EH (cell line): ENCODE measurements at places on chromosomes 7 and 10.

GRCh38 chr10:62047960-62048383 lies 146.5 kb downstream of the ARID5B start:
- peak; percentile 49 for DNase-seq

DNA sequence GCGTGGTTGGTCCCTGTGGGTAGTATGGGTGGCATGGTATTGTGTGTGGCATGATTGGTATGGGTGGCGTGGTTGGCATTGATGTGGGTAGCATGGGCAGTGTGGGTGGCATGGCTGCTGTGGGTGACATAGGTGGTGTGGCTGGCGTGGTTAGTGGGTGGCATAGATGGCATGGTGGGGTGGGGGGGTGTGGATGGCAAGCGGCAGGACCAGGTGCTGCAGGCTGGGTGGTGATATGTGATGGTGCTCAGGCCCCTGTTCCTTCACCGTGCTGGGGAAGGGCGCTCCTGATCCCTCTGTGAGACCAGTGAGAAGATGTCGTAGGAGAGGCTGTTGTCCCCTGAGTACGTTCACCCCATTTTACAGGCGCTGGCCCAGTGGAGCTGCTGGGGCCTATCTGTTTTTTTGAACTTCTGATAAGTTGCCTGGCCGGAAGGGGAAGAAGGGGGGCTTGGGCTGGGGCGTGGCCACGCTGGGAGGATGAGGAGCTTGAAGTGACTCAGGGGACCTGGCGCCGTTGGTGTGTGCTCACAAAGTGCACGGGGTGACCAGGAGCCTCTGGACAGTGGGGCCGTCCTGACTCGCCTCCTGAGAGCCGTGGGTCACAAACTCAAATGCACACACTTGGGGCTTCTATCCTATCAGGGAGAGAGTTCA lies 17.5 kb downstream of the INPP5A start:
- DNase-seq = no peak

DNA sequence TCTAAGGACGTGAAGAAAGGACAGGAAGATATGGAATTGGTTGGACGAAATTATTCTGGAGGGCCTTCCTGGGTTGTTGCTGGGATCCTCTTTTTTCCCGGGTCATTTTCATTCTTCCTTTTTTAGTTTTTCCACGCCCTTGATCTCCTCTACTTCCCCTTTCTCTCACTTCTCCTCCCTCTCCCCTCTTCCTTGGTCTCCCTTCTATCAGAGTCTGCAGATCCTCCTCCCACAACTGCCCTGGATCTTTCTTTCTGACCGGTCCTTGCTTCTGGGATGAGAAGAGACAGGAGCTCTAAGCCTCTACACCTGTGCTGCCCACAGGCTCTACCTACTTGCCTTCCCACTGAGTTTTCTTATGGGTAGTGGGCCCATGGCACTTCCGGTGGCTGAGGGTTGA lies 103.7 kb upstream of the RELN start:
- no peak for DNase-seq

DNA sequence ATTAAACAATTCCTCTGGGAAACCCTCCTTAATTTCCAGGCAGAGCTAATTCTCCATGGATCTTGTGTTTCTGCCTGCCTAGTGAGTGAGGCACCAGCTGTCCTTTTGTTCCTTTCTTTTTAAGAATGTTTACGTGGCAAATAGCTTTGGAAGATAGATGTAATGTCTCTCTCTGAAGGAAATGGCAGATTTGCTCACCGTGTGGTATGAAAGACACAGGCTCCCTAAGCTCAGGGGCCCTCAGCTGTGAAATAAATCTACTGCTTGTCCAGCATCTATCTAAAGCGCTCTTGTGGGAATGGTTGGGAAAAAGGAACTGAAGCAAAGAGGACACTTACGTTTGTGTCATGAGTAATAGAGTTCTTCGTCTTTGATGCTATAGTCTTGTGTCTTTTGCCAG lies 64.6 kb downstream of the FAS start:
- no peak for DNase-seq

GRCh38 chr10:122152544-122152943 lies 118.6 kb upstream of the BTBD16 start:
- peak; percentile 70 for DNase-seq

GRCh38 chr10:31912898-31913850 lies 15.5 kb downstream of the ARHGAP12 start:
- peak; percentile 56 for DNase-seq

- DNase-seq = no peak
Measured at GRCh38 chr7:91974066-91974465, 33.4 kb downstream of the AKAP9 start.

DNA sequence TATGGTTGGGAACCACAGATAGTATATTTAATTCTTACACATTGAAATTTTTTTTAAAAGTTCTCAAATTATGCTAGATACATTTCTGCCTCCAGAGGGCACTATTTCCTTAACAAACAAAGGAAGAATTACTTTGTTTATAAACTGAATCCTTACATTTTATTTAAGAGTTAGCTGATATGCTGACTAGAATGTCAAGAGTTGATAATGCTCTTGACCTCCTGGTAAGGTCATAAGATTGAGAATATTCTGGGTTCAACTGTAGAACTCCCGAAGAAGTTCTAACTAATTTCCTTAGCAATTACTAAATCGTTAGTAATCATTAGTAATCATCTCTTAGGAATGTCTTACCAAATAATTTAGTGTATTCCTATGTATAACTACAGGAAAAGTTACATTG lies 95.3 kb upstream of the CYP26C1 start:
- DNase-seq = peak; percentile 59

GRCh38 chr10:30411263-30411662 lies 22.7 kb upstream of the MAP3K8 start:
- no peak for DNase-seq

DNA sequence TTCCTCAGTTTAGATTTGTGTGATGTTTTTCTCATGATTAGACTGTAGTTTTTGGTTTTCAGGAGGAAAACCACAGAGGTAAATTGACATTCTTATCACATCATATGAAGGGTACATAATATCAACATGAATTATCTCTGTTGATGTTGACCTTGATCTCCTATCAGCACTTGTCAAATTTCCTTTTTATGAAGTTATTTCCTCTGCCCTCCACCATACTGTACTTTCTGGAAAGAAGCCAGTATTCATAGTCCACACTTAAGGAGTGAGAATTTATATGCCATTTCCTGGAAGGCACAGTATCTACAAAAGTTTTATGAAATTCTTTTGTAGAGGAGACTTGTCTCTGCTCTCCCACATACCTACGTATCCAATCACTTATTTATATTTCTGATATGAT lies 807.2 kb upstream of the MBL2 start:
- no peak for DNase-seq

- no peak for DNase-seq
Measured at GRCh38 chr7:121442845-121443244, 46.7 kb upstream of the FAM3C start.

DNA sequence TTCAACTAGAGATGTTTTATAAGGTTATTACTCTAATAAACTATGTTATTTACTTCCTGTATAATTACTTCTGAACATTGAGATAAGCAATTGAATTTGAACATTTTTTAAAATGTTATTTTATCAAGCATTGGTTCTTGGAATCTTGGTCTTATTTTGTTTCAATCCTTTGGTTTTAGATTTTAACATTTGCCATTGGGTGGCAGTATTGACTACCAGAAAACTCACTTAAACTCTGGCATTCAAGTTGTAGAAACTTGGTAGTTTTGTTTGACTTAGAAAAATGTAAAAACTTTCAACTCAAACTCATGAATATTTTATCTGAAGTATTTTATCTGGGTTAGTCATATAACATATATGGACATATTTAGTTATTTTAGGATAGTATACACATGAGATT lies 48.1 kb downstream of the ATRNL1 start:
- peak; percentile 16 for DNase-seq

GRCh38 chr7:44587843-44588711 lies 6.0 kb upstream of the TMED4 start:
- peak; percentile 69 for DNase-seq

DNA sequence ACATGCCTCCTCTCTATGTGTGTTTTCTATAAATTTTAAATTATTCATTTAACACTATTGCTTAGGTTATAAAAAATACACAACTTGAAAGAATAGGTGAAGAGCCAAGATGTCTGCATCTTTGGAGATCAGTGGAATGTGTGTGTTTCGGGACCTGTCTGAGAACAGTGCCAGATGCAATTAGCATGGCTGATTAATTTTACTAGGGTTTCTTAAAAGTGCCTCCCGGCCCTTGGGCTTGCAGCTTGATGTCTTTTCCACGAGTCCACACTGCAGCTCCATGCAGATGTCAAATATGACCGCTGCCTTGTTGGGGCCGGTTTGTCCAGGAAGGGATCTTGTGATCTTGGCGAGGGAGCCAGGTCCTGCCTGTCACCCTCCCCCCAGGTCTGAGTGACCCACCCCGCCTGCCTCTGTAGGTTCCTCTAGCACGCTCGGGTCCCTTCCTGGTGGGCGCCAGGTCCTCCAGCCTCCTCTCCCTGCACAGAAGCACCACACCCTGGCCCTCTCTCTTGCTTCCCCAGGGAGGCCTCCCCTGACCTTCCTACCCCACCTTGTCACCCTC lies 20.7 kb downstream of the LHPP start:
- DNase-seq = no peak

DNA sequence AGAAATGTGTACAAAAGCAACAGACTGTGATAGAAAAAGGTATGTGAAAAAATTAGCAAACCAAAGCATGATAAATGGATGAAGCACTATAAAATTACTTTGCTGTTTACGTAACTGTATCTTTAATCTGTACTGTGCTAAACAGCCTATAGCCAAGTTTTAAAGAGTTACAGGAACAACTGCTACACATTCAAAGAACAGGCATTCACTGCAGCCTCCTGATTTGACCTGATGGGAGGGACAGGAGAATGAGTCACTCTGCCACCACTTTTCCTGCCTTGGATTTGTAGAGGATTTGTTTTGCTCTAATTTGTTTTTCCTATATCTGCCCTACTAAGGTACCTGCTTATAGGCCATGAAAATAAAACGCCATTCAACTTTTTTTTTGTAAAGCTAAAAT lies 116.1 kb downstream of the FANK1 start:
- DNase-seq = peak; percentile 45

DNA sequence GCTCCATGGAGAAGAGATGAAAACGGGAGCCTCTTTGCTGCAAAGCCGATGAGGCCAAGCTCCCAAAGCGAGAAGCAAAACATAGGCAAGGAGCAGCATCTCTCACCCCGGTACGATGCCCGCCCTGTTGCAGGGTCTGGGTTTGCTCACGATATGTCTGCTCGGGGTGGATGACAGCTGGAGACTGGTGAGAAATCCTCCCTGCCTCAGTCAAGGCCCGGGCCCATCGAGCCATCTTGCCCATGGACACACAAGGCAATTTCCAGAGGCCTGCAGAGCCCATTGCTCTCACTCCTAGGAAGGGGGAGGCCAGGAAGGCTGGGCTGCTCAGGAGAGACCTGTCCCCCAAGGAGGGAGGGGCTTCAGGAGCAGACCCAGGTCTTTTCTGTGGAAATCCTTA lies 391.7 kb upstream of the SHH start:
- DNase-seq = no peak

DNA sequence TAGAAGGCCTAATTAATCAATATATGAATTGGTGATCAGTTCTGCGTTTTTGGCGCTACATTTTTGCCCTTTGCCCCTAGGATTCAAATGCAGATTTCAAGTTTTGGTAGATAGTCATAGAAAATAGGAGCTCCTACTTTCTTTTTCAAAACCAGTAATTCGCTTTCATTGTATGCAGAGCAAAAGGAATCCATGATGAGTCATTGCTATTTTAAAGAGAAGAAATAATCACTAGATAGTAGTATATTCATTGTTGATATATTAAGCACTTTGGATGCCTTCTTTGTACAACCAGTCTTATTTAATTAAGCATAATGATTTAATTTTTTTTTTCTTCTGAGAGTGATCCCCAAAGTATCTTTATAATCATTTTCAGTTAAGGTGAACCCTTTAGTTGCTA lies 50.3 kb downstream of the CSTF2T start:
- DNase-seq = peak; percentile 20

- DNase-seq = peak; percentile 44
Measured at GRCh38 chr7:21261627-21262594, 166.0 kb upstream of the SP4 start.

- DNase-seq = no peak
Measured at GRCh38 chr7:1078985-1079384, 8.9 kb upstream of the GPER1 start.

GRCh38 chr10:56319386-56319785 lies 41.7 kb downstream of the ZWINT start:
- peak; percentile 1 for DNase-seq

GRCh38 chr7:44132039-44132438 lies 8.7 kb upstream of the POLD2 start:
- DNase-seq = peak; percentile 48

DNA sequence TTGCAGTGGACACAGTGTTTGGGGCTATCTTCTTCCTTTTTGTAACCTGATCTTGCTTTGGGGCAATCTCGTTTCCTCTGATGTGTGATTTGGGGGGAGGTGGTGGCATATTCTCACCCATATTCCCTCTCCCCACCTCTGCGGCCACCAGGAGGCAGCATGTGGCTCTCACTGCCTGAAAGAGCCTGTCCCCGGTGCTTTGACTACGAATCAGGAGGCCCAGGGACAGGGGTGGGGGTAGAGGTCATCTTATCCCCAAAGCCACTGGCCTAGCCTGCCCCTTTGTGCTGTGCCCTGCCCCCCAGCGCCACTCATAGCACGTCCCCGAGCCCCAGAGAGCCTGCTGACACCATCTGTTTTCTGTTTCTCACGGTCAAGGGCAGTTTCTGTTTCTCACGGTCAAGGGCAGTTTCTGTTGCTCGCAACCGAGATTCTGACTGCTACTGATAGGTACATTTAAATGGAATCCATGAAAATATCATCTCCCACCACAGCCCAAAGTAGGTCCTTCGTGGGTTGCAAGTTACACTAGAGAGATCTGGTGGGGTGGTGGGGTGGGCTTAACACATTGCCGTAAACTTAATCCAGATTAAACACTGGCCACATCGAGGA lies 28.2 kb downstream of the PHYH start:
- DNase-seq = peak; percentile 29

DNA sequence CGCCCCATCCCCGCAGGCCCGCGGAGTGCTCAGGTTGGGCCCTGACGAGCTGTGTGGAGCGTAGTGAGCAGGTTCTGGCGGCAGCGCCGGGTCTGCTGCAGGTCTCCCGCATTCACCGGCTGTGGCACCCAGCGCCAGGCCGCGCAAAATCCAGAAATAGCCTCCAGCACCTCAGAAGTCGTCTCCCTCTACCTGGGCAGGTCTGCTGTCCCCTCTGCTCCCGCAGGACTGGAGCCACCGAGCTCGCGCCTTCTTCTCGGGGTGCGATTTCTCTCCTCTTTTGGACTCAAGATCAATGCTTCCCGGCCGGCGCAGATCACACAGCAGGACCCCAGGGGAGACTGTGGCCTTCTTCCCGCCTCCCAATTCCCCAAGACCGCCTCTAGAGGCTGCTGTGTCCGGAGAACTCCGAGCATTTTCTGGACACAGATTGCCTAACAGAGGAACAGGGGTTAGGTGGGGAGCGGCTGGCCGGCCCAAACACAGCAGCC lies 8.4 kb downstream of the TLX1 start:
- peak; percentile 36 for DNase-seq
